ENCODE measurements at places on chromosomes 1 and 21.

DNA sequence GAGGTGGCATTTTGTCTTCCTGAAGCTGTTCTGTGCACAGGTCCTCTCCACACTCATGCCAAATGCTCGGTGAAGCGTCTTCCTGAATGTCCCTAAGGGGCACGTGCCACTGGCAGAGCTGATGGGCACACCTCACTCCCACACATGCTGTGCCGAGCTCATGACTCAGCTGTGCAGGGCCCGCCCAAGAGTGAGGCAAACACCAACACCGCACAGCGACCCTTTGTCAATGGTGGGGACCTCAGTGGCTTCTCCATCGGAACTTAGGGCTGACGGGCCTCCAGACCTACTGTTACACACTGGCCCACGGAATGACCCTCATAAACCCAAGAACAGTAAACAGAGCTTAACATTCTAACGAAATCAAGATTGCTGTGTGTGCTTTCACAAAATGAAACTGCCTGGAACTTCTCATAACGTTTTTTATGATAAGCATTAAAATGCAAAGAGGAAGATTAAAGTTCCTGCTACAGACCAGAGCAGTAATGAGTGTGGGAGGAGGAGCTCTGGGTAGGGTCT lies 89.3 kb downstream of the SIM2 start:
- no peak for DNase-seq

GRCh38 chr21:46027851-46028493 lies 46.4 kb downstream of the COL6A1 start:
- DNase-seq = no peak

DNA sequence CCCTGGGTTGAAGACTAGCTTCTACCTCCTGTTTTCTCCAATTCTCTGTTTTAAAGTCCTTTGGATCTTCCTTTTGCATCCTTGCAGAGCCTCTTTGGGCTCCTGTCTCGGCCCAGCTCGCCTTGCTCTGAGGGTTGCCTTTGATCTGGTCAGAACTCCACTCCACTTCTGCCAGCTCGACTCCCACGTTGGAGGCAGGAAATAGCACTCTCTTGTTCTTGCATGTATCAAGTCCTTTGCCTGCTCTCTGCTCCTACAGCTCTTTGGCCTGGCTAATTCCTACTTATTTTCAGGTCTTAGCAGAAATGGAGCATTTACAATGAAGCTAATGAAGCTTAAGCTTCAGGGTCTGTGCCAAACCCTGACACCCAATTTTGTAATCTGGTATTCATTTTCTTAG lies 21.1 kb upstream of the B3GALNT2 start:
- no peak for DNase-seq

GRCh38 chr1:207908107-207908734 lies 2.7 kb downstream of the CD34 start:
- DNase-seq = no peak

GRCh38 chr1:234400773-234401172 lies 27.5 kb downstream of the COA6 start:
- DNase-seq = no peak

DNA sequence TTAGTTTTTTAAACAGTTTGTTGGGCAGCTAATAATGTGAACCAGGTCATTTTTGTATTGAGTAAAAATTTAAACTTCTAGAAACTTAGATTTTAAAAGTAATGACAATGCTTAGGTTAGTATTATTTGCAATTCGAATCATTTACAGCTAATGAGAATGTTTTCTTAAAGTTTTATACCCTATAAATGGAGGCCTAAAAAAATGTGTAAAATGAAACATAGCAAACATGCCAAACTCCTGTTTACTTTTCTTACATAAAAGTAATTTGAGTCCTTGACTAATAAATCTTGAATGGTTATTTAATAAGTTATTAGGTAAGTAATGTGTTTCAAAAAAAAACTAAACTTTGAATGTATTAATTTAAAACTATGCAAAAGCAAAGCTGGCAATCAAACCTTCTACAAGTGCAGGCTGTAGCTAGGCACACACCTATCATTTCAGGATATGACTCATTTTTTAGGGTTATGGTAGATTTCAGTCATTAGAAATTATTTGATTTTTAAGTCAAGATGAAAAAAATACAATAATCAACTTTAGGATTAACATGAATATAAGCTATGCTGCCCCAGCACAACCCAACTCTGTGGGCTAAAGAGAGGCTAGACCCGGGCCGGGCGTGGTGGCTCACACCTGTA lies 41.5 kb downstream of the CLSTN1 start:
- DNase-seq = no peak

DNA sequence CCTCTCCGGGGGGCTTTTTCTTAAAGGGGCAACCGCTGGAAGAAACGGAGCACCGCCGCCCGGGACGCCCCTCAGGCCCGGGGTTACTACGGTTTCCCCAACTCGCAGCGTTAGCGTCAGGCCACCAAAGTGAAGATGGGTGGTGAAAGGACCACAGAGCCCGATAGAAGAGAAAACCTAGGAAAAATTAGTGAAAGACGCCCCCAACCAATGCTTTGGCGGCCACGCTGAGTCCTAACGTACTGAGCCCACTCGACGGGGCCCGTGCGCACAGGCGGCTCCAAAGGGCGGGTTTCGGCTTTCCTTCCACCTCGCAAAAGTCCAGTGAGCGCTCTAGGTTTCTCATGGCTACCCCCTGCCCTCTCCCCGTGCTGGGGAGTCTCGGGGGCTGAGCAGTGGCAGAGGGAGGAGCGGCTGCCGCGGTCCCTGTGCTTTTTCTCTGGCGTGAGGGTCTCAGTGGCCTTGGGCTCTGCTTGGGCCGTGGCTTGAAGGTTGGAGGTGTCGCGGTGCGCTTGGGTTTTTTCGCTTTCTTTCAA lies 12.2 kb upstream of the SPEN start:
- no peak for DNase-seq

DNA sequence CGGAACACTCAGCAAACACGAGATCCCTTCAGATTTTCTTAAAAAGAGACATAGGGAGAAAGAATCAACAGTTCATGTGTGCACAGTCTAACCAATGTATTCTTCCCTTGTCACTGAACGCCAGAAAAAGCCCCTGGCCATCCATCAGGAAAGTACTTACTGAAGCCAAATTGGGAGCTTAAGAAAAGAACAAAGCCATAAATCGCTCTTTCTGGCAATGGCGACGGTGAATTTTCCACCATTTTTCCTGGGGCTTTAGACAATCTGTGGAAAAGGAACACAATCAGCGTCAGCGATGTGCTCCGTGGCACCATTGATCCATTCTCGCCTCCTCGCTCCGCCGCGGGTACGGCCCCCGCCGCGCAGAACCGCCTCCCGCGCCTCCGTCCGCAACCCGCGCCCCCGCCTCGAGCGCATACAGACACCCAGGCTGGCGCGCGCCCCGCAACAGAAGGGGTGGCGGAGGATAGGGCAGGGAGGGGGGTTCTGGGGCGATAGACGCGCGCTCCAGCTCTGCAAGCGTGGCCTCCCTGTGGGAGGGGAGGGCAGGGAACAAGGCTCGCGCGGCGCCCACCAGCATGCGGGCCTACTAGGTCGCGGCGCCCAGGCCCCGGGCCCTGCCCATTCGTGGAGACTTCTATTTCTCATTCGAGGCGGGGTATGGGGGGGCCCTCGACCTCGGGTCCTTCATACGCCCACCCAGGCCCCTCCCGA lies 440 bp downstream of the PIGP start:
- DNase-seq = peak; percentile 86

DNA sequence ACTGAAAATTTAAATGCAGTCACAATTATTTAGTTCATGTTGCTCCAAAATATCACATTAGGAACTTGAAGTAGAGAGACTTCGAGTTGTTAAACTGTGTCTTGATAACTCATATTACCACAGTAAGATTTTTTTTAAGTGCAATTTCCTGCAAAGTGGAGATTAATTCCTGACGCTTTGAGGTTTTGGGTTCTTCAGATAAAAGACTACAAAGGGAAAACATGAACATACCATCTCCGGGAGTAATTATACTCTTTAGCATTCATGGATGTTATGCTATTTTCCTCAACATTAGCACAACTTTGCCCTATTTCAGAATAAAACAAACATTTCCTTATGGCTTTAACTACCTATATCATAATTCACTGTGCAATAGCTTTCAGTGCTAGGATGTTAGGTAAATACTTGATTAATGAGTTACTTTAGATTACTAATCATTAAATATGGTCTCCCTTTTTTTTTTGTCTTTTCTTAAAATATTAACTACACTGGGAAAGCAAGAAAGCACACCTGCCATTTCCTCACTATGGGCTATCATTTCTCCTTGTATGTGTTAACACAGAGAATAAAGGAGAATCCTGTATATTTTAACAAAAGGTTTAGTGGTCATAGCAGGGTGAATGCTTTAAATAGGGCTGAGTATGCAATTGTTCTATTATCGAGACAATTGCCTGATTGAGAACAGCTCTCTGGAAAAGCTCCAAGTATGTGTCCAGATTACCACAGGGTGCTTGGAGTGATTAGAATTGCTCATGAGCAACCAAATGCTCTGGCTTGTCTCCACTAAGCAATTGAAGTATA lies 252.5 kb upstream of the C1orf105 start:
- no peak for DNase-seq

DNA sequence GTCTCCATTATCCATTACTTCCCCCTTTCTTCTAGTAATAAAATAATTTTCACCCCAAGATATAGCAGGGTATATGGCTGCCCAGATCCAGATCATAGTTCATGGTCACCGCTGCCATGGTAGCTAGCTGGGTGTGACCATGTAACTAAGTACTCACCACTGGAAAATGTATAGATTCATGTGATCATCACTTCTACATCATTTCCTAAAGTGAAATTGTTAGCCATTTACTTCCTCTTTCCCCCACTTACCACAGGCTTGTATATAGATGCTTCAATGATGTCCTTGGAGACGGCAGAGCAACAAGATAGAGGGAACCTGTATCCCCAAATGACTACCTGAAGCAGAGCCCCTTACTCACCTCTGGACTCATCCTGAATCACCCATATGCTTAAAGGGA lies 22.7 kb upstream of the EYA3 start:
- no peak for DNase-seq

DNA sequence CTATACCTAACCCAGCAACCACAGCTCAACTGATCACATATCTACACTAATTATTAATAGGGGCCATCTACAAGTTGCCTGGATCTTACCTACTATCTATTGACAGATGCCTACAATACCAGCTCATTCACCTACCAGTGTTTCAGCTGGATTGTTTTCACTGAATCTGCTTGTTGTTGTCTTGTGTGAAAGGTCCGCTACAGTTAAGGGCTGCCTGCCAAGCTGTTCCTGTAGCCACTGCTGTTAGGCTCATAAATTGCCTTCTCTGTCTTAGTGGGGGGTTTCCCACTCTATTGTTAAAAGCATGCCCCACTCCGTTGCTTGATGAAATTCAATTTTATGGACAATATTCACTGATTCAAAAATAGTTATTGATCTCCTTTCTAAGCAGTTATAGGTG lies 199.7 kb upstream of the TMPRSS15 start:
- DNase-seq = no peak

GRCh38 chr1:156284112-156284511 lies at the start of gene TMEM79:
Gene TMEM79 (plus strand): TSS chr1:156284325. CDS start chr1:156285227, 902 bp downstream.
- DNase-seq = no peak

DNA sequence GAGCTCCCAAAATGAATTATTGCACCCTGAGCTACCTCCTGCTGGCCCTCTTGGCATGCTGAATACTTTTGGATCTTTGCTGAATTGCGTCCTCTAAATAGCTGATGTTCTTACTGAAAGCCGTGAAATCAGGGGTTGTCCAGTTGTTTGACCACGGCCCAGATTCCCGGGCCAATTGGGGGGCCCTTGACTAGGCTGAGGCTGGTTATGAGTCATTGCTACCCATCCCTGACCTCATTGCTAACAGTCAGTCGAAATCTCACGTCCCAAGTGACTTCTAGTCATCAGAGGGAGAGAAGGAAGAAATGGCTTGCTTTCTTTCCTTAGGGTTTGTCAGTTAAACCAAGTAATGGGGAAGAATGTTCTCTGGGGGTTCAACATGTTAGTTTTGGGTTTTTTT lies 37.4 kb downstream of the SMYD2 start:
- DNase-seq = no peak

DNA sequence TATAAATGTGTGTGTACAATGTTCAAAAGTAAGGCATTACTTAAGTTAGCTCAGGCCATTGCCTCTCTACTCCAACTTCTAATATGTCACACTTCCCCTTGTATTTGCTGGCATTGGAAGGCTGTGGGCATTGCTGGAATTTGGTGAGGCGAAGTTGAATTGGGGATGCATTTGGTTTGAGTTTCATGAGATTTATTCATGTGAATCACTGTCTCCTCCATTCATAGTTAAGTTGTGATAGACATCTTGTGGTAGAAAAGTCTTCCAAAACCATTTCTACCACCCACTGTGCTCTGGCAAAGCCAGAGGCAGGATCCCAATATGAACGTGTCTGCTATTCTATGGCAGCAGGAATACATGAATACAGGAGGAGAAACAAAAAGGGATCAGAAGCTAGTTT lies 397.8 kb upstream of the USP24 start:
- DNase-seq = no peak

- no peak for DNase-seq
Observed at GRCh38 chr1:230189341-230189740, 122.3 kb downstream of the GALNT2 start.

GRCh38 chr1:4613606-4614370 lies 40.6 kb upstream of the AJAP1 start:
- DNase-seq = no peak

- DNase-seq = no peak
Observed at GRCh38 chr1:228329887-228330286, 76.7 kb downstream of the TRIM11 start.

GRCh38 chr1:163768576-163768975 lies 446.8 kb downstream of the NUF2 start:
- no peak for DNase-seq

DNA sequence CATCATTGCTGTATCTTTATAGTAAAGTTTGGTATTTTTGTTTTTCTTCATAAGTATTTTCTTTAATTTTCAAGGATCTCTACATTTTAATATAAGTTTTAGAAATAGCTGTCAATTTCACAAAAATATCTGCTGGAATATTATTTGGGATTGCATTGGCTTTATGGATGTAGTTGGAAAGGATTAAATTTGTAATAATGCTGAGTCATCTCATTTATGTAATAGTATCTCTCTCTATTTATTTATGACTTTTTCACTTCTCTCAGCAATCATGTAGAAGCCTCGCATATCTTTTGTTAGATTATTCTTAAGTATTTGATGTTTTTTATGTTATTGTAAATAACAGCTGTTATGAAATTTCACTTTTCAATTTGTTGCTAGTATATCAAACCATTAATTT lies 223.1 kb upstream of the POGK start:
- no peak for DNase-seq

DNA sequence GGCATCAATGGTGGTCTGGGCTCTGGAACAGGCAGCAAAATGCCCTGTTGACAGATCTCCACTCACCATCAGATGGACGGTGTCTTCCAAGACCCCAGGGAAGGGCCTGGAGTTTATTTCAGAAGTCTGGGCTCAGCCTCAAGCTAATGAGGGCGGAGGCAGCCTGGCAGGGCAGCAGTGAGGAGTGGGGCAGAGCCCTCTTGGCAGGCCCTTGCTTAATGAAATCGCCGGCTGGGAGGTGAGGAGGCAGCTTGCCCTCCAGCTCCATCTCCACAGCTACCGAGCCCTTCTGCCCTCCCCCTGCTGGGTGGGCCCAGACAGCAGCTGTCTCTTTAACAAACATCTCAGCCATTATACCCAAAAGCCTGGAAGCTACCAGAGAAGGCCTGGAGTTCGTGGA lies 22.0 kb upstream of the GRIK3 start:
- DNase-seq = no peak

Data from RWPE2 (cell line).